Suprapubic skin (tissue), 4 donors: ENCODE measurements at places on chromosomes 11 and 22. TPM values are rescaled to one million over a fixed set of nuclear protein-coding genes. Genes with fewer than 3 reads are reported as not detected.

Gene GUCY1A2
- total RNA-seq = 0.49 TPM

- no peak for DNase-seq
Measured at GRCh38 chr11:115263799-115264656, 240.2 kb downstream of the CADM1 start.

DNA sequence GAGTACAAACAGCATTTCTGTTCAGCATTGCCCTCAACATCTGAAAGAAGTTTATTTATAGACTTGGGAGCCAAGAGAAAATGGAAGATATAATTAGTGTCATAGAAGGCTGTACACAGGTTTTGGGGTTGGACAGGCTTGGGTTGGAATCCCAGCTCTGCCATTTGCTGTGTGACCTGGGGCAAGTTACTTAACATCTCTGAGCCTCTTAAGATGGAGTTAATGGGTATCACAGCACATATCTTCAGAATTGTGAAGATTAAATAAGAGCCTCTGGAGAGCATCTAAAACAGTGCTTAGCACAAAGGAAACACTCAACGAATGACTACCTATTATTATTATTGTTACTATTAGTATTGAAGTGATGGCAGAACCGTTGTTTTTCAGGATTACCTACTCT is 12.1 kb downstream of the CACNG2 start:
- DNase-seq = no peak

GRCh38 chr11:117830072-117830471 is 5.5 kb upstream of the FXYD2 start:
- no peak for DNase-seq

Gene C22orf31
- not detected for total RNA-seq

GRCh38 chr22:43996170-43996980 is 27.7 kb upstream of the PARVB start:
- DNase-seq = no peak

- DNase-seq = no peak
Measured at GRCh38 chr22:27135031-27135981, 477.9 kb downstream of the MIAT start.
